ENCODE measurements at places on chromosomes 2 and 18.

DNA sequence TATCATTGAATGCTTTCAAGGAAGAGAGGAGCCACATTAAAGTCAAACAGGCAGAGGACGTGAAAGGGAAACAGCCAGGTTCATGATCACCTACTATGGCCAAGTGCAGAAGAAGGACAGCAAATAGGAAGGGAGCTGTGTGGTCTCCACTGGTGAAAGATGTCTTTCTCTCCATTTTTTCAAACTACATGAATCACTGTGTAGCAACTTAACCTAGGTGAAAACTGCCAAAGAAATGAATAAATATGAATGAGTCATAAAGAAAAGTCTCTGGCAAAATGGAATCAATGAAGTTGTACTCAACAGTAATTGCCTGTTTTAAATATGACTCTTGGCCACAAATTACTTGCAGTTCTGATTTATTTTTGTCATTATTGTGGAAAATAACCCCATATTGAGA, 452.6 kb upstream of the PKDCC start:
- DNase-seq = no peak

DNA sequence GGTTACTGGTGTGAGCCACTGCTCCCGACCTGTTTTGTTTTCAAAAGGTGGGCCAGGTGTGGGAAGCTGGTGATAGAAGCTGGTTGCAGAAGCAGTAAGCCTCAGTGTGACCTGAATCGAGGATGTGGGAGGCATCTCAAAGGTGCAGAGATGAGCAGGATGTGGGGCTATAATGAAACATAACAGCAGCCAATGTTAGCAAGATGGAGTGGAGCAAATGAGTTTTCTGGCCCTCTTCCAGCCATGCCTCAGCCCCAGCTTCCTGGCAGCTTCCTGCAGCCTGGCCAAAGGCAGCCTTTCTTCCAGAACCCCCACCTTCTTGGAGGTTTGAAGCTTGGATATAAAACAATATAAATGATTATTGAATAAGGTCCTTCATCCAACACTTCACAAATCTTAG, 184.8 kb downstream of the NCK2 start:
- DNase-seq = no peak

GRCh38 chr18:58429442-58429841, 199.4 kb downstream of the ALPK2 start:
- no peak for DNase-seq

DNA sequence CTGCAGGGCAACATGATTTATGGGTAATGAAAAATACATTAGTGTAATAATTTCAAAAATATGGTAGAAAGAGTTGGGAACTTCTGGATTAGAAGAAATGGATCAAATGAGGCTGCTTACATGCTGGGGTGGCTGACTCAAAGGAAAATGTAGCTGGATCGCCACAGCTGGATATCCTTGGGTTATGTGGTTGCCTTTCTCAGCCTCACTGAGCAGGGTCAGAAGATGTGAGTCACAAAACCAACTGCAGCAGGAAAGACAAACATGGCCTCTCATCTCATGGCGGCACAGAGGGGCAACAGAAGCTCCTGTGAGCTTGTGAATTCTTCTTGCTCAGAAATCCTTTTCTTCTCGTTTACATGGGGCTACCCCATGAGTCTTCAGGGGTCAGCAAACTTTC, 317.1 kb upstream of the SPRED2 start:
- DNase-seq = no peak

GRCh38 chr2:181252262-181253148, 204.7 kb upstream of the ITGA4 start:
- no peak for DNase-seq

DNA sequence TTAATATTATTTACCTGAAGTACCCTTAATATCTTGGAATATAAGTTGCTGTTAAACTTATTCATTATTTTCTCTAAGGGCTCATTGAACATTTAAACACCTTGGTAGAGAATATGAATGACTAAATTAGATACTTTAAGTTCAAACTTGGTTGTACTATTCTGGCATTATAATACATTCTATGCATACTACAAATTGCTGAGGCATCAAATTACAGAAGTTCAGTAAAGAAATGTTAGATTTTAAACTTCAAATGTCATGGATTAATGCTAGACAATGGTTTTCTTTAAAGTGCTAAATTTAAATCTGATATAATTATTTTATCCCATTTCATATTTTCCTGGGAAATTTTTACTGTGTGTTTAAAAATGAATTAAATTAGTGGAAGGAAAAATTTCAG, 63.1 kb downstream of the CDCA7 start:
- no peak for DNase-seq

Measured in T-helper 1 cell (primary cell).